ENCODE measurements at places on chromosomes 3 and 15.
A peak's percentile ranks its signal among the peaks of the same experiment; 100 is the strongest.

GRCh38 chr3:64616953-64617352 lies 70.8 kb downstream of the ADAMTS9 start:
- DNase-seq, result no peak

- DNase-seq, result peak; percentile 1
Measured at GRCh38 chr3:165696496-165696895, 140.7 kb downstream of the BCHE start.

GRCh38 chr15:84715441-84716035 lies 401 bp downstream of the SEC11A start:
- peak; percentile 14 for DNase-seq

- no peak for DNase-seq
Measured at GRCh38 chr15:48803877-48804276, 7.0 kb downstream of the CEP152 start.

- DNase-seq, result no peak
Measured at GRCh38 chr3:124516333-124516732, 213.9 kb upstream of the UMPS start.

DNA sequence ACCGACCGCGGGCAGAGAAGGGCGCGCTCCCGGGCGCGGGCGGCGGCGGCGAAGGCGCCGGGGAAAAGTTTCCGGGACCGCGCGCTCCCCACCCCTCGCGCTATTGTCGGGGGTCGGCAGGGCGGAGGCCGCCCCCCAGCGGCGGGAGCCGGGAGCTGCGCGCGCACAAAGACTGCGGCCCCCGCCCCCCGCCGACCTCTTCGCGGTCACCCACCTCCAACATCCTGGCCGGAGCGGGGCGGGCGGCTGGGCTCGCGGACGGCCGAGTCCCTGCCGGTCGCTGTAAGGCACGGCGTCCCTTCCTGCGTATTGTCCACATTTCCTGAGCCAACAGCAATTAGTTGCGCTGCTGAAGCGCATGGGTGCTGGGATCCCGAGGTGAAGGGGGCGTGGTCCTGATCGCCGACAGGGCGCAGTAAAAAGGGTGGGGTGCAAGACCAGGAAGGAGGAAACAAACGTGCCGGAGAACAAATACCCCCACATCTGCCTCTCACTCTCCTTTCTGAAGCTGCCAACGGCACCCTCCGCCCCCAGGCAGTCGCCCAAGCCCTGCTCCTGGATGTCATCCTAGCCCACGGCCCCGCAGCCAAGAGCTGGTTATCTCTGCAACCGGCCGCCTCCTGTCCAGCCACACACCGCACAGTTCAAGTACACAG lies at the start of gene TMEM44:
Gene TMEM44, minus strand, starts transcription at position 71 of the 656 bp plus-strand sequence. CDS start 204 bp downstream, outside the sequence.
- peak; percentile 61 for DNase-seq

DNA sequence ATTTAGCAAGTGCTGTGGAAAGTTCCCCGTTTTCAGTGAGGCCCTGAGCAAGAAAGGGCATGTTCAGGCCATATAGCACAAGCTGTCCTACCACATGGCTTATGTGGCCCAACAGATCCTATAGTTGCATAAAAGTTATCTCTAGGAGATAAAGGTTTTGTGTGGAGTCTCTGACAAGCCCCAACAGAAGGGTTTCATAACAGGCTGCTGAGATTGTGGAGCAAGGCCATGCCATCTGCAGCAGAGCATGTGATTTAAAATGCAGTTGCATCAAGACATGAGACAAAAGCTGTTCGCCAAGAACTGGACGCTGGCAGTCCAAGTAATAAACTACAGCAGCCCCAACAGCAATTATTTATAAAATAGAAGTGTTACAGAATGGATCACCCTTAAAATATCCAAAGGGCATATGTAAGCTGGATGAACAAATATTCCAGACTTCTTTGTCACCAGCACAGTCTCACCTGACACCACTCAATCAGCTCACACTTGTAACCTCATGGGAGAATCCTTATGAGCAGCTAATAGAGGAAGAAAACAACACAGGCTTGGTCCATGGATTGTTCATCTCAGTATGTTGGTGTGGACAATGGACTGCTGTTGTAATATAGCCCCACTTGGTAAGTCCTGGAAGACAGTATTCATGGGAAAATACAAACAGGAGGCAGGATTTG lies 14.4 kb upstream of the CLDN1 start:
- DNase-seq, result no peak

All from fibroblast of upper back skin (primary cell).